Stimulated activated CD4-positive, alpha-beta T cell treated with anti-CD3 and anti-CD28 coated beads, Interleukin-15, amount 100 ng/mL, for 1 hour (primary cell): ENCODE measurements at places on chromosomes 7 and 10.

- DNase-seq: no peak
These were observed at the start of gene KNDC1 for GRCh38 chr10:133159950-133160825. TSS of gene KNDC1 (plus strand) at chr10:133160219. CDS start at chr10:133160468, 249 bp downstream.

DNA sequence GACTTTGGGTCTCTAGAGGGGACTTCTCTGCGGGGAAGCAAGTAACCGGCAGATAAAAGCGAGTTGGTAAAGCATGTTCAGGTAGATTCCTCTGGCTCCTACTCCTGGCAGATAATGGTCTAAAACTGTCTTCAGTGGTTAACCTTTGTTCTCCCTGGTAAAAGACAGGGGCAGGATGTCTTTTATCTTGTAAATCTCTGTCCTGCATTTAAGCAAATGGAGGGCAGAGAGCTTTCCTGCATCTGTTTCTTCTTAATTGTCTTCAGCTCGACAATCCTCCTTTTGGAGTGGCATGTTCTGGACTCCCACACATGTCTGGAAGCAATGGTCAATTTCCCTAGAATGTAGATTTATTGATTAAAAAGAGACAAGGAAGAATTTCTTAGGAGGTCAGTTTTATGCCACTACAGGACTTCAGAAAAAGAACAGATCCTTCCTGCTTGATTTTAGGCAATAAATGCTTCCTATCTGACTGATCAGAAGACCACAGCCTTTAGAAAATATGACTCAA lies 16.6 kb downstream of the C7orf33 start:
- no peak for DNase-seq

- no peak for DNase-seq
These were observed 276.9 kb upstream of the KLF14 start for GRCh38 chr7:131010717-131011431.

DNA sequence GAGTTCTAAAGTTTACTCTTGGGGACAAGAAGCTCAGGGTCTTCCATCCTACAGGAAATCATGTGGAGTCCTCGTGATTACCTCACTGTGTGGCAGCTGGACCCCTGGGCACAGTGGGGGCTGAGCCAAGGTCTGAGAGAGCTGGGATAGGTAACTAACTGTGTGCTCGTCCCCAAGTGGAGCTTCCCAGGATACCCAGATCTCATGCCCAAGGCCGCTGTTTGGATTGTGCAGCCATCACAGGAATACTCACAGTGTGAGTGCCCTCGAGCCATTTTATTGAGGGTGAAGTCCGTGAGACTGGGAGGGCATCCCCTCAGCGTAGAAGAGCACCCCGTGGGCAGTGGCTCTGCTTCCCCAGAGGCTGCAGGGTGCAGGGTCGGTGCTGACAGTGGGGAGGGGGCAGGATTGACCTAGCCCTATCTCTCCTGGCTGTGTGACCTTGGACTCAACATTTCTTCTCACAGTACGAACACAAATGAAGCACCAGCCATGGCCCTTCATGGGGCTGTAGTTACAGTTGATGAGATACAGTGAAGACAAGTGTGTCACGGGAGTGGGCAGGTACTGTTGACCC lies 69.6 kb upstream of the LEP start:
- DNase-seq: no peak

- no peak for DNase-seq
These were observed 13.9 kb downstream of the TRIM8 start for GRCh38 chr10:102657984-102658724.

GRCh38 chr10:131249955-131250344 lies 61.6 kb downstream of the TCERG1L start:
- no peak for DNase-seq

DNA sequence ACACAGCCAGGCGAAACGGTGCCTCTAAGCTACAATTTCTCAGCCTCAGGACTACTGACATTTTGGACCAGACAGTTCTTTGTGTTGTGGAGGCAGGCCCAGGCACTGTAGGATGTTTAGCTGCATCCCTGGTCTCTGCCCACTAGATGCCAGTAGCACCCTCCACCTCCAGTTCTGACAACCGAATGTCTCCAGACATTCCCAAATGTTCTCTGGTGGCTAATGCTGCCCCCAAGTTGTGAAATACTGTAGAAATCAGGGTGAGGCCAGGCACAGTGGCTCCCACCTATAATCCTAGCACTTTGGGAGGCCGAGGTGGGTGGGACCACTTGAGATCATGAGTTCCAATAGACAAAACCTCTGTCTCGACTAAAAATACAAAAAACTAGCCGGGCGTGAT lies 18.2 kb downstream of the HNRNPF start:
- no peak for DNase-seq

DNA sequence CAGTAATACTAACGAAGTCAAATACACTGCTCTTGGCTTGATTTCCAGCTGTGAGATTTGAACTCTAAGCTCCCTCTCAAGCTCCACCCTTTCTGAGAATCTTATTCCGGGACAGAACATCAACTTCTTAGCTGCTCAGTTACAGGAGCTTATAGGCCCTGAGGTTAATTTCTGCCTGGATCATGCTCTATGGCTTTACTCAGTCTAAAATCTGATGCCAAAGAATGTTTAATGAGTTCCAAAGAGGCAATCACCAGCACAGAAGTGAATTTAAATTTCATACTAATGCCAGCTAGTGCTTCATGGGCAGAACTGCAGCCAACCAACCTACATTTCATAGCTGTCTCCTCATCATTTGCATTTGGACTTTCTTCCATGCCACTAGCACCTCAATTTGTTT lies 707.2 kb downstream of the MAGI2 start:
- no peak for DNase-seq

GRCh38 chr10:69646185-69647060 lies 16.4 kb downstream of the FAM241B start:
- DNase-seq: no peak

DNA sequence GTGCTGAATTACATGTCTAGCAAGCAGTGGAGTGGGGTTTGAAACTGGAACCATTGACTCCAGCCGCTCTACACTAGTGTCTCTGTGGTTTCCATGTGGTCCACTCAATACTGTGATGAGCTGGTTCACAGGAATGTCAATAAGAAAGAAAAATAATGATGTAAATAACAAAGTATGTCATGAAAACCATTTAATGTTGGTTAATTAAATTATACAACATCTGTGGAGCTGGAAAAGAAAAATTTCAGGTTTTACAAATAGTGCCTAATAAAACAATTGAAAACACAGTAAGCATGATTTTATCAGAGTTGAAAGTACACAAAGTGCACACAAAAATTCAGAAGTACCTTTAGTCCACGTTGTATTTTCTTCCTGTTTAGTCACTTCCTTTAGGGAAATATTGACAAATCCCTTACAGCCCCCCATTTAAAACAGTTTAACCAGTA lies 28.7 kb upstream of the NAMPT start:
- no peak for DNase-seq

- no peak for DNase-seq
These were observed 111.0 kb downstream of the LMBR1 start for GRCh38 chr7:156781972-156782371.

DNA sequence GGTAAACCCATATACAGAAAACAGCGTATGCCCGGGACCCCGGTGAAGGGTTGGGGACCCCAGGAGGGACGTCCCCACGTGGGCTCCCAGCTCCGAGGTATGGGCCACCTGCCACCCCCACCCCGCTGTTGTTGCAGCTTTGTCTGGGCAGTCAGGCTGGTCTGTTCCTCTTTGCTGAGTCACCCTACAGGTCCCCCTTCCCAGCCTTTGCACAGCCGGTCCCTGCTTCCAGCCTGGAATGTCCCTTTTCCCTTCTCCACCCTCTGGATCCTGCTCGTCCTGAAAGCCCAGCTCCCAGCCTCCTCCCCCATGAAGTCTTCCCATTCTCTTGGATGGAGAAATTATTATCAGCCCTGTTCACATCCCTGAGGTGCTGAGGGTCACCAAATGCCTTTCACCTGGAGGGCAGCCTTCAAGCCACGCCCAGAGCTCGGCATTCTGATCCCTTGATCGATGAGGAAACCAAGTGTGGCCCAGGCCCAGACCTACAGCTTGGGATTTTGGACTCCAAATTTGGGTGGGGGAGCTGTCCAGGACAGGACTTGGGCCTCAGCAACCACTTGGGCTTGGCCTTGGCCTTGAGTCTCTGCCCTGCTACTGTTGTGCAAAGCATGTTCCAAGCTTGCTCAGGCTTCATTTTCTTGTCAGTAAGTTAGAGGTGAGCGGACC lies 2.6 kb downstream of the CLDN4 start:
- DNase-seq: no peak
